ENCODE measurements at places on chromosomes 6 and 20. TPM values are rescaled to one million over a fixed set of nuclear protein-coding genes. Genes with fewer than 3 reads are reported as not detected.

- DNase-seq = no peak
These were observed 4.6 kb upstream of the EDEM2 start for GRCh38 chr20:35151736-35152135.

DNA sequence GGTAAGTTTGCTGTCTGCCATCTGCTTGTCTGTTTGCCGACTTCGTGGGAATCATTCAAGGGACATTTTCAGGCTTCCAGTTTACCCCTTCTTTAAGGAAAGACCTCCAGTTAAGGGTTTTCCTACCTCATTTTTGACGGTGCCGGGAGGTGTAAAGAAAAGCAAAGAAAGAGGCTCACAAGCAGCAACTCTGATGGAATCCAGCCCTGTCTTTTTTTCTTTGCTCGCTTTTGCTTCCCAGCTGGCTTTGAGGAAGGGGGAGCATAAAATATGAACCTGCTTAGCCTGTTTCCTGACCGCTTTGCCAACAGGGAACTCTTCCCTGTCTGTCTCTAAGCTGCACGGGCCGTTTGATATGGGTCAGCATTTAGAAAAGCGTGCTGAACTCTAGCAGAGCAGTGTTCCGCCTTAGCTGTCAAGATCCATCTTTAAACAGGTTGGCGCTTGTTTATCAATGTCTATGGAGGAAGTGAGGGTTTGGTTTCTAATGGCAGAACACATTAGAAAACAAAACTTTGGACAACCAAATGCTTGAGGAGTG, 13.8 kb downstream of the SYTL3 start:
- DNase-seq = no peak

DNA sequence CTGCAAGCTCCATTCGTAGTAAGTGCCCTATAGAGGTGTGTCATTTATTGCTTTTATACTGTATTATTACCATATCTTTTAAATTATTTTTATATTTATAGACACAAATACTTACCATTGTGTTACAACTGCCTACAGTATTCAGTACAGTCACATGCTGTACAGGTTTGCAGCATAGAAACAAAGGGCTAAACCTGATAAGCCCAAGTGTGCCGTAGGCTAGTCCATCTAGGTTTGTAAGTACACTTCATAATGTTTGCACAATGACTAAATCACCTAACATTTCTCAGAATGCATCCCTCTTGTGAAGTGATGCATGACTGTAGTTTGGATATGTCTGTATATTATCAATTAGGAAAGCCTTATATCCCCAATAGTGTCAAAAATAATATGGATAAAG, 122.8 kb downstream of the CLVS2 start:
- no peak for DNase-seq

GRCh38 chr20:15487030-15487429, 1086.2 kb downstream of the KIF16B start:
- DNase-seq = no peak

DNA sequence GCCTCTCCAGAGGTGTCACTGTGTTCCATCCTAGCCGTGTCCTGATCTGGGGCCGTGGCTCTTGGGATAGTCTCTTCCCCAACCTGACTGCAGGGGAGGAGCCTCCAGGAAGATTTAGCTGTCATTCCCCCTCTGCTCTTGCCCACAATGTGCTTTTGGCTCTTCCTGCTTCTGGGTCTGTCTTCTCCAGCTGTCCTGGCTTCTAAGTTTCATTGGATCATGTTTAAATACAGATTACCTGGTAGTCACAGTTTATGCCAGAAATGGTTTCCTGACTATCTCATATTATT, 139.1 kb downstream of the ZDHHC14 start:
- no peak for DNase-seq

GRCh38 chr6:141580988-141581552, 551.7 kb upstream of the GJE1 start:
- no peak for DNase-seq

- DNase-seq = no peak
These were observed 1.1 kb downstream of the CD164 start for GRCh38 chr6:109381061-109381746.

- DNase-seq = no peak
These were observed 57.0 kb upstream of the XRN2 start for GRCh38 chr20:21246161-21246560.

DNA sequence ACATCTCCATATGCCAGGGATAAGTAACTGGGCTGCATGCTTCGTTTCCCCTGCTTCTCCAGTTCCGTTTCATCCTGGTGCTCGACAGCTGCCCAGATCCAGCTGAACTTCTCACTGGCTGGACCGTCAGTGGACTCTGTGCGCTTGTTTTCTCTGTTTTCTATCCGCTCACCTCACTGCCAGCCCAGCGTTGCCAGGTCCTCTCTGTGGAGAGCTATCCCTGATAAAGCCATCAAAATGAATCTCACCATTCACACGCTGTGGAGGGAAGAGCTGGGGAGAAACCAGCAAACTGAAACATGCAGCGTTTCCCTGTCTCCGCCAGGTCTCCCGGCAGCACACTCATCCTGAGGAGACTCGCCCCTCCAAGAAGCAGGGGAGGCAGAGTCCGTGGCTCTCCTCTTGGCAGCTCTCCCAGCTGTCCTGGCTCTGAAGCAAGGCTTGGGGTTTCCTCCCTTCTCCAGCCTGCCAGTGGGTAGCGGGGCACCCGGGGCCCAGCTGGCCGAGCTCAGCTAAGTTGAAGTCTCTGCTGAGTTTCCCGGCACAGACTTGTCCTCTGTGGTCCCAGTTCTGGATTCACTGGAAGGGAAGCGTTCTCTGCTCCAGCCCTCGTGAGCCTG, 160.9 kb downstream of the DTNBP1 start:
- DNase-seq = no peak

The RNF144B gene
- total RNA-seq = 1.4 TPM

The ADAM33 gene
- not detected for total RNA-seq

The DLGAP4 gene
- total RNA-seq = 12.3 TPM

The HLA-DRB5 gene
- 2.5 TPM for total RNA-seq

Data from activated T-cell treated with anti-CD3 and anti-CD28 coated beads, Interleukin-2, amount 50 U/mL, for 4 hours (primary cell).